ENCODE measurements at places on chromosomes 2 and 18.

DNA sequence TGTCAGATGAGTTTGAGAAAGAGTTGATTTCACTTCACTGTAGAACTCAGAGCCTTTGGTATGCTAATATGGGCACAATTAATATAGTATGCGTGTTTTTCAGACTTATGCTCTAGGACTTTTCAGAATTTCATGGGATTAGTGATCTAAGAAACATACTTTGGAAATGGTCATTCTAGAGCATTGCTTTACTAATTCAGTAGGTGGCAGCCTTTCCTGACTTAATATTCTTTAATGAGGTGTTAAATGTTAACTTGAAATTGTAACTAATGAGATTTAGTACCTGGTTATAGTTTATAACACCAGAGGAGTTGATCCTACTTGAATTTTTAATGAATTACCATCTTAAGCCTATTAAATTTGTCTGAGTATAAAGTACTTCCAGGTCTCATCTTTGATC is 28.4 kb downstream of the ACTR2 start:
- H3K27me3 ChIP-seq = no peaks in the 10 kb centered on the region
- peaks cover 65% of the 10 kb centered on the region for H3K36me3 ChIP-seq
- no peaks in the 10 kb centered on the region for H3K4me1 ChIP-seq

GRCh38 chr2:237178396-237178795 is 92.7 kb downstream of the COPS8 start:
- H3K27ac ChIP-seq = no peak overlapping the region
- DNase-seq = no peak
- H3K36me3 ChIP-seq = no peaks in the 10 kb centered on the region
- H3K4me3 ChIP-seq = no peak overlapping the region

DNA sequence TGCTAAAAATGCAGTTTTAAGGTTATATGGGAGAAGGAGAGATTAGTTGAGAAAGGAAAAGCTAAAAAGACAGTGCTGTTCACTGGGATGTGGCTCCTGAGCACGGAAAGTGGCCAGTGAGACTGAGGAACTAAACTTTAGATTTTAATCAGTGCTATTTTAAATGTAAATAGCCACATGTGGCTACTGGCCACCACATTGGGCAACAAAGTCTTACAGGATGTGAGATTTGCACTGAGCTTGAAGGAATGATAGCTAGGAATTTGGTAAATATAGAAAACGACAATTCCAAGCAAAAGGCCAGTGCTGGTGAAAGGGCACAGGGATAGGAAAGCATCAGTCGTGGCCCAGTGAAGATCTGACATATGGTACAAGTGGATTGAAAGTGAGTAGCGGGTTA is 14.1 kb upstream of the SP5 start:
- H3K4me1 ChIP-seq = no peaks in the 10 kb centered on the region
- H3K36me3 ChIP-seq = no peaks in the 10 kb centered on the region

DNA sequence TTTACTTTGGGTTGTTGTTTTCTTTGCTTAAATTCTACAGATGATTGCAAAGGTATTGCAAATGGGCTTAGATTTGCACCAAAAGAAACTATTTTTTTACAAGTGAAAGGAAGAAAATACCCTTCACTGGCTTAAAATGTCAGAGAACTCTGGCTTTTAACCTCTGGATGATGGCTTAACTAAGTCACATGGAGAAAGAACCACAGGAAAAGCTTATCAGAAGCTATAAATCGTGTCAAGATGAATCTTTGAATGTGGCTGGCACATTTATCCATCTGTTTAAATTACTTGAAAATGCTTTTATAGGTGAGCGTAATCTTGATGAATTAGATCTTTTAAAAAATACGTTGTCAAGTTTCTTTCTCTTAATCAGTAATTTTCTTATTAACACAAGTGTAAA is 32.0 kb upstream of the CCDC178 start:
- H3K27ac ChIP-seq = no peak overlapping the region
- H3K4me1 ChIP-seq = no peaks in the 10 kb centered on the region
- H3K27me3 ChIP-seq = no peaks in the 10 kb centered on the region
- H3K36me3 ChIP-seq = no peaks in the 10 kb centered on the region
- DNase-seq = no peak

- no peak overlapping the region for H3K27ac ChIP-seq
- H3K36me3 ChIP-seq = no peaks in the 10 kb centered on the region
- peak; percentile 68 for DNase-seq
- H3K4me1 ChIP-seq = peaks cover 20% of the 10 kb centered on the region
- no peaks in the 10 kb centered on the region for H3K27me3 ChIP-seq
Observed at GRCh38 chr18:45802814-45803492, 22.5 kb upstream of the SIGLEC15 start.

GRCh38 chr2:113232740-113233139 is 46.0 kb downstream of the PAX8 start:
- H3K4me1 ChIP-seq = peaks cover 25% of the 10 kb centered on the region
- no peaks in the 10 kb centered on the region for H3K27me3 ChIP-seq
- H3K27ac ChIP-seq = no peak overlapping the region
- DNase-seq = no peak

DNA sequence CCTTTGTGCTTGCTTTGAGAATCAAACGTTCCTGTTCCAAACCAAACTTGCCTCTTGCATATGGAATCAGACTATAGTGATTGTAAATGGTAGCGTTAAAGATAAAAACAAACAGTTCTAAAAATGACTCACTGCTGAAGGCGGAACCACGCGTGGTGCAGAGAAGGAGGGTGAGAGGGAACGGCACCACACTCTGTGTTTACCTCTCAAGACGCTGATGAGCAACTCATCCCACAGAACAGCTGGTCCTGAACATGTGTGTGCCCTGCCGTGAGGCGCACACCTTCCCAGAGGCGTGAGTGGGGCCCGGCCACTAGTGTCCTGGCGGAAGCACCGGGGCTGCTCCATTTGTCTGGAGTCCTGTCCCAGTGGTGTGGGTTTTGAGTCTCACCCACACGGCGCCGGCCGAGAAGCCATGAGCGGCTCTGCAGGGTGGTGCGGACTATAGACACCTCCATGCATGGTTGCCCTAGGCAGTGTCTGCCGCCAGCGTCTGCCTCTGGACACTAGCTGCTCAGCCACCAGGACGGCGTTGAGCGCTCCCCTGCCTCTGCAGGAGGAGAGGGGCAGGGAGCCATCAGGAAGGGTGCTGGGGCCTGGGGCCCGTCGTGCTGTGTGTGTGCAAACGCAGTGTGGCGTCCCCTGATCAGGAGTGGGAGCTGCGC is 52.1 kb downstream of the NFATC1 start:
- peaks cover 16% of the 10 kb centered on the region for H3K36me3 ChIP-seq
- no peak overlapping the region for H3K27ac ChIP-seq
- no peak for DNase-seq
- H3K4me1 ChIP-seq = no peaks in the 10 kb centered on the region
- H3K4me3 ChIP-seq = no peak overlapping the region

GRCh38 chr2:220811952-220812570 is 760.0 kb downstream of the EPHA4 start:
- no peak for DNase-seq
- no peaks in the 10 kb centered on the region for H3K27me3 ChIP-seq
- H3K4me3 ChIP-seq = no peak overlapping the region
- H3K36me3 ChIP-seq = no peaks in the 10 kb centered on the region

GRCh38 chr18:652131-652530 is 5.3 kb upstream of the TYMS start:
- H3K36me3 ChIP-seq = no peaks in the 10 kb centered on the region
- peaks cover 3% of the 10 kb centered on the region for H3K4me1 ChIP-seq
- no peak overlapping the region for H3K27ac ChIP-seq
- H3K4me3 ChIP-seq = no peak overlapping the region
- no peak for DNase-seq

- no peaks in the 10 kb centered on the region for H3K27me3 ChIP-seq
- no peak for DNase-seq
- no peak overlapping the region for H3K4me3 ChIP-seq
- no peaks in the 10 kb centered on the region for H3K36me3 ChIP-seq
Observed at GRCh38 chr2:160457588-160457987, 36.0 kb downstream of the RBMS1 start.

GRCh38 chr2:116820986-116821385 is 993.5 kb upstream of the DDX18 start:
- no peaks in the 10 kb centered on the region for H3K4me1 ChIP-seq
- no peak overlapping the region for H3K4me3 ChIP-seq
- H3K27ac ChIP-seq = no peak overlapping the region
- no peaks in the 10 kb centered on the region for H3K27me3 ChIP-seq
- DNase-seq = no peak
- no peaks in the 10 kb centered on the region for H3K36me3 ChIP-seq

DNA sequence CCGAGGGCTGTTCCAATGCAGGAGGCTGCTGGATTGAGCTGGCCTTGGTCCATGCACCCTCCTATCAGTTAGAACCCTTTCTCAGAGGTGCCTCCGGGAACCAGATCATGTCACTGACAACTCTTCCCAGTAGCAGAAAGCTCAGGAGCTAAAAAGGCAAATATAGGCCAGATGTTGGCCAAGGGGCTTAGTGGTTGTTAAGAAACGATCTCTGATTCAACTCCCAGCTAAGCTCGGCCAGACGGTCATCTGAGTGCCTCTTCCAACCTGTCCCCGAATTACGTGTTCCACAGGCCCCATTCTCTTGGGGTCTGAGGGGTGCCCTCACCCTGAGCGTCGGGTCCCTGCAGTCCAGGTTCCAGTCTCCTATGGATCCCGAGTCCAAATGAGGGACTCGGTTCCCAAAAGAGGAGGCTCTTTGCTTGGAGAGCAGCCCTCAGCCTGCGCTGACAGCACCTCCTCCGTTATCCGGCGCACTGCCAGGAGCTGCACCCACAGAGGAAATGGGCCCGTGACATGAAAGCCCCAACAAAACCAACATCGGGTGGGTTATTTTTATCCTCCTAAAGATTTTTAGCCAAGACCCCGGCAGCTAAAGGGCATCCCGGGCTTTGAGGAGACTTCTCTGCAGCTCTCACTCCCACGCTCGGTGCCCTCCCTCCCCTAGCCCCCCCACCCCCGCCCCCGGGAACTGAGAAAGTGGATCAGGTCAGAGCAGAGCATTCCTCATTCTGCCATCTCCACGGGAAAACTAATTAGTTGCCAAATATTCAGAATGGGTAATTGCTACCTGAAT is 106.6 kb upstream of the ID2 start:
- no peaks in the 10 kb centered on the region for H3K36me3 ChIP-seq
- peak; percentile 55 for DNase-seq
- H3K27me3 ChIP-seq = no peaks in the 10 kb centered on the region
- no peak overlapping the region for H3K27ac ChIP-seq
- peaks cover 49% of the 10 kb centered on the region for H3K4me1 ChIP-seq

DNA sequence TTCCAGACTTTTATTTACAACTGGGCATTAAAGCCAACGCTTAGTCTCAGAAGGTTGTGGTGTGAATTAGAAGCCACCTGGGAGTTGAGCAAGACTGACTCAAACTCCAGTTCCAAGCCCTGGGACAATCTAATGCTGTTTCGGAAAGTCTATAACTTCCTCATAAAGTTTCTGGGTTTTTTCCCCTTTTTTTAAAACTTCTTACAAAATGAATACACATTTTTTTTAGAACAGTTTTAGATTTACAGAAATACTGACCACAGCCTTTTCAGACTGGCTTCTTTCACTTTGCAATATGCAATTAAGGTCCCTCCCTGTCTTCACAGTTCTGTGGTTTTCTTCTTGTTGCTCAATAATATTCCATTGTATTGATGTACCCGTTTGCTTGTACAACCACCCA is 115.9 kb upstream of the TWIST2 start:
- H3K27ac ChIP-seq = no peak overlapping the region
- H3K4me3 ChIP-seq = no peak overlapping the region
- DNase-seq = no peak
- no peaks in the 10 kb centered on the region for H3K4me1 ChIP-seq

GRCh38 chr2:15142069-15142689 is 419.0 kb downstream of the NBAS start:
- no peaks in the 10 kb centered on the region for H3K36me3 ChIP-seq
- peaks cover 15% of the 10 kb centered on the region for H3K4me1 ChIP-seq
- peak overlapping the region; percentile 54 for H3K4me3 ChIP-seq
- H3K27me3 ChIP-seq = no peaks in the 10 kb centered on the region
- H3K27ac ChIP-seq = peak overlapping the region; percentile 65

- no peak for DNase-seq
- H3K36me3 ChIP-seq = no peaks in the 10 kb centered on the region
Observed at GRCh38 chr18:61426492-61427053, 93.3 kb downstream of the CDH20 start.

DNA sequence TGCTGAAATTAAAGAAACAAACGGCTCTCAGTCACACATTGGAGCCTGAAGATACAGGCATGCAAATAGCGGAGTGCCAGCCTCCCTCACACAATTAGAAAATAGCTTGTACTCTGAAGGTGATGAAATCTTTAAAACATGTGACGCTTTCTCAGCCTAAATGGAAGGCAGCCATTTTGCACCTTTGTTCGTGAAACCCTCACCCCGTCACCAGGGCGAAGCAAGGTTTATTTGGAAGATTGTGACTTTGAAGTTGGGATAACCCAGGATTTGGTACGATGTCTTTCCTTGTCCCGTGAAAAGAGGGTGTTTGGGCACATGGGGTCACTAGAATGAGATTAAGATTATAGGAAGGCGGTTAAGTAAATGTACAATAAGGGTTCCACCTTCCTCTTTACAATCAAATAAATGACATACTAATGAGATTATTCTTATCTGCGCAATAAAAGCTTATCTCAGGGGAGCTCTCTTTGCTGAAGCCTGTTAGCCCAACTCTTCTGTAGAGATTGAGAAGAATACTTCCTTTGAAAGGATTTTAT is 4.2 kb downstream of the SH3BP4 start:
- no peaks in the 10 kb centered on the region for H3K36me3 ChIP-seq
- H3K4me1 ChIP-seq = peaks cover 13% of the 10 kb centered on the region
- no peak overlapping the region for H3K27ac ChIP-seq
- DNase-seq = no peak

GRCh38 chr2:164803776-164804466 is 37.7 kb downstream of the COBLL1 start:
- H3K36me3 ChIP-seq = no peaks in the 10 kb centered on the region
- no peak for DNase-seq
- H3K27me3 ChIP-seq = no peaks in the 10 kb centered on the region
- no peak overlapping the region for H3K4me3 ChIP-seq
- H3K4me1 ChIP-seq = no peaks in the 10 kb centered on the region

GRCh38 chr2:159084384-159085370 is 116.2 kb downstream of the TANC1 start:
- DNase-seq = no peak
- no peak overlapping the region for H3K4me3 ChIP-seq
- peaks cover 3% of the 10 kb centered on the region for H3K4me1 ChIP-seq
- H3K27ac ChIP-seq = no peak overlapping the region

GRCh38 chr2:132037527-132038178 is 124.1 kb downstream of the ANKRD30BL start:
- H3K36me3 ChIP-seq = no peaks in the 10 kb centered on the region
- H3K4me1 ChIP-seq = peaks cover 10% of the 10 kb centered on the region
- H3K27ac ChIP-seq = no peak overlapping the region
- peaks cover 44% of the 10 kb centered on the region for H3K27me3 ChIP-seq

DNA sequence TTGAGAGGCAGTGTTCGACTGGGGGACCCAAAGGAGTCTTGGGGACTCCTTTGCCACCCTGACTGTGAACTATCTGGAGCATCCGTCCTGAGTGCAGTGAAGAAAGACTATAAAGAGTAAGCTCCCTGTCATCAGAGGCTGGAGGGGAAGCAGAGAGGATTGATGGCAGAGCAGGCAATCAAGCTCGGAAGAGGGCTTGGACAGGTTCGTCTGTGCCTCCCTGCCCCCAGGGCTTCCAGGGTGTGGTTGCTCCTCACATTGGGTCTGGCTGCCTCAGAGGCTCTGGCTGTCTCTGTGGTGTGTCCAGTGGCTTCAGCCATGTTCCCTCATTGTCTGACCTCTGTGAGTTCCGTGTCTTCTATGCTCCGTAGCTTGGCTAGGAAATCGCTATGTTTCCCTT is 13.8 kb upstream of the EN1 start:
- H3K27ac ChIP-seq = no peak overlapping the region
- no peak overlapping the region for H3K4me3 ChIP-seq
- H3K27me3 ChIP-seq = peaks cover 55% of the 10 kb centered on the region
- no peaks in the 10 kb centered on the region for H3K4me1 ChIP-seq
- no peaks in the 10 kb centered on the region for H3K36me3 ChIP-seq
- no peak for DNase-seq

Measured in common myeloid progenitor, CD34-positive (primary cell).